ENCODE measurements at places on chromosomes 1 and 21.

GRCh38 chr1:196856053-196856452 is 31.8 kb upstream of the CFHR4 start:
- DNase-seq: no peak

DNA sequence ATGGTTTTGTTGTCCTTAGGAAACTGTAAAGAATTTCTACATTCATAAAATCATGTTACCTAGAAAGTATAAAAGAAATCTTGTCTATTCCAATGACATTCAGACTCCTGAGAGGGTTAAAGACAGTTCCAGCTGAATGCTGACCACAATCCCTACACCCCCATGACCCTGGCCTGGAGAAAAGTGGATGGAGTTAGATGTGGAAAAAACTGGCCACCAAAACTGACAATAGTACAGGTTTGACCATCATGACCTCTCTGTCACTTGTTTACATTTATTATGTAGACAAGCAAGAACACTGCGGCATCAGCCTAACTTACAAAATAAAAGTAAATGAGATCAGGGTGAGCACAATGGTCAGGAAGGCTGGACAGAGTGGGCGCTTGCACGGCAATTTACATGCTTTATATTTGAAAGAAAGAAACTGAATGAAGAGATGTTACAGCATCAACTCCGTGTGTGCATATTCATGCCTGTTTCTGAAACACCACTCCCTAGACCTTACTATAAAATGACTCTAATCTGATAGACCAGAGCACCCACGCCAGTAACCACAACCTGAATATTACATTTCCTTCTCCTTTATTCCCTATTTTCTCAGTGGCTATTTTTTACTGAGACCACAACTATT is 116.0 kb downstream of the ESRRG start:
- no peak for DNase-seq

- DNase-seq: no peak
These were observed 534.4 kb downstream of the MATN1 start for GRCh38 chr1:30188999-30189398.

GRCh38 chr1:68280286-68280685 is 48.0 kb upstream of the WLS start:
- no peak for DNase-seq

- DNase-seq: no peak
These were observed 111.8 kb upstream of the USH2A start for GRCh38 chr1:216535059-216535458.

DNA sequence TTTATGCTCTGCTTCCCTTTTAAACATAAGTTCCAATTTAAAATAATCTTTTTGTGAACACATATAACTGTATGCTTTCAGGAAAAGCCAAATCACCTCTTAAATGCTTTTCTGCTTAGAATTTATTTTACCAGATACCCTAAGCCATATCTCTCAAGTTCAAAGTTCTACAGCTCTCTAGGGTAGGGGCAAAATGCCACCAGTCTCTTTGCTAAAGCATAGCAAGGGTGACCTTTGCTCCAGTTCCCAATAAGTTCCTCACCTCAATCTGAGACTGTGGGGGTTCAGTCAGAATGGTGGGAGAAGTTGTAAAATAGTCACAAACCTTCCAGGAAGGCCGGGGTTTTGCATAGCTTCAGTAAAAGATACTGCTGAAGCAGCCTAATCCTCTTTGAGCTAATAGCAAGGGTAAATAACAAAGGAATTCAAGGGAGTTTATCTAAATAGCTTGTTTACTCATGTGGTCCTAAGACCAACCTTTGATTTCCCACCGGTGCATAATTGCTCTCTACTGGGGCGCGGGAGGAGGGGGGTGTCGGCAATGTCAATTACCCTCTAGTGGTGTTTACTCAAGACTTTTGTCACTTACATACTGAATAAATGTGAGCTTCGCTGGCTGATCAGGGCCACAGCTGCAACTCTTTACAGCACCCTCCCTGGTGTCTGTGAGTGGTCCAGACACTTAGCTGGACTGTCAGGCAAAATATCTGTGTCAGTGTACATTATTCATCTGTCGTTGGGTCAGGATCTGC is 1376.2 kb downstream of the NCAM2 start:
- DNase-seq: no peak

DNA sequence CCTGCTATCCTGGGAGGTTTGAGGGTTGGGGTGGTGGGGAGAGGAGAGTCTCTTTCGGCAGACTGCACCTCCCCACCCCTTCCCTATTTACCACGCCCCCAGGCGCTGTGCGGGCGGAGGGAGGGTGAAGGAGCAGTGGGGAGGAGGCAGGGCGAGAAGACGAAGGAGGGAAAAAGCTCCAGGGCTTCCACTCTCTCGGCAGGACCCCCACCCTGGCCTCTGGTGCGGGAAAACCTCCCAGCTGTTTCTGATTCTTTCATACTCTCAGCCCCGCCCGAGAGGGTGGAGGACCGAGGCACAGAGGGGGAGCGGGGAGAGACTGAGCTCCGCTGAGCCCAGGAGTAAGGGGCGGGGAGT is 866 bp upstream of the WNT2B start:
- DNase-seq: peak; percentile 56

DNA sequence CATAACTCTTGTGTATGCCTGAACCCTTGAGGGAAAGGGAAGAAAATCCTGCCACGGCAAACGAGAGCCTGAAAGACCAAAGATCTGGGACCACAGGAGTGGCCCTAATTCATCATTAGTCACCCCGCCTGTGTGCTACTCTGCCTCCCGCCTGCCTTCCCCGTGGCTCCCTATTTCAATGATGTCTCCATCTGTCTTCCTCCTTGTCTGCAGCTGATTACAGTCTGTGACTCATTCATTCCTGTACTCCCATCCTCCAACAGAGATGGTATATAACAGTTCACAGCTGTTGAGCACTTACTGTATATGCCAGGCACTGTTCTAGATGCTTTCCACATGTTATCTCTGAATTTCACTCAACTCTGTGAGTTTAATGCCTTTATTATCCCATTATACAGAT is 96.6 kb downstream of the SEC16B start:
- DNase-seq: no peak

DNA sequence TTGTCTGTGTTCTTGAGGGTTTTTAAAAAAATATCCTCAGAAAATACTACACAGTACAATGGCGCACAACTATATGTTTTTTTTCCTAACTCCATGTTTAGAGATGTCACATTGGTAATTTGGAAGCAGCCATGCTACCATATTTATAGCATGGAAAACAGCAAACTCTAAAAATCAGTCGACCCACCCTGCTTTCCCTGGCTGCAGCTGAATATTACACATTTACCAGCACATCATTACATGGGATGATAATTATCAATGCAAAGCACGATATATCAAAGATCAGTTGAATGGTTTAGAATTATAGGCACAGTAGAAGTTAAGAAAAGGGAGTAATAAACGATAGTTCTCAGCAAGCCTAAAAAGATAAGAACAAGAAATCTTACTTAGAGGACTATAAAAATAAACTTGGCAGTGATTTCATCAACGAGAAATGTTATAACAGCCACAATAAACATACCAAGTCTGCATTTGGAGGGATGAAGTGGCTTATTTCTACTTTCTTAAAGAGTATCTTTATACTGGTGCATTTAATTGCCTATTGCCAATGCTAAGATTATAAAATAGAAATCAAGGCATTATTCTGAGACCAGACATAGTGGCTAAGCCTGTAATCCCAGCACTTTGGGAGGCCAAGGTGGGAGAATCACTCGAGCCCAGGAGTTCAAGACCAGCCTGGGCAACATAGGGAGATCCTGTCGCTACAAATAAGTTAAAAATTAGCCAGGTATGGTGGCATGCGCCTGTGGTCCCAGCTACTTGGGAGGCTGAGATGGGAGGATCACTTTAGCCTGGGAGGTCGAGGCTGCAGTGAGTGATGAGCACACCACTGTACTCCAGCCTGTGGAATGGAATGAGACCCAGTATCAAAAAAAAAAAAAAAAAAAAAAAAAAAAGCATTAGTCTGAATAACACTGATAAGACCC is 43.4 kb downstream of the WDR64 start:
- DNase-seq: no peak

DNA sequence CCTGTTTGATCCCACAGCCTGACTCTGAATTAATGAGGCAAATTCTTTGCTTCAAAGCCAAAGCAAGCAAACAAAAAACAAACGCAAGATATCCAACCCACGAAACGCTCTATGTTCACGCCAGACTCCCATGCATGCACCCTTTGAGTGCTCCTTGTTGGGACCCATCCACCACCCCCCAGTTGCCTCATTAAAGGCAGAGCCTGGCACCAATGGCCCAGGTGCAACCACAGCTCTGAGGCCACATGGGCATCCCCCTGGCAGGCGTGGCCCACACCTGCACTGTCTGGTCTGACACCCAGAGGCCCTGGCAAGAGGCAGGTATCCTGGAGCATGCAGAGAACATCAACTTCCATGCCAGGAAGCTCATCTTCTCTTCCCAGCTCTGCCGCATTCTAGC is 1.1 kb upstream of the PADI4 start:
- no peak for DNase-seq

- DNase-seq: no peak
These were observed 11.6 kb downstream of the IFI6 start for GRCh38 chr1:27660300-27660835.

- DNase-seq: peak; percentile 84
These were observed at the start of gene SYDE2 for GRCh38 chr1:85200463-85201339. SYDE2 (minus strand) TSS chr1:85201016; CDS start chr1:85200996, 20 bp downstream.

DNA sequence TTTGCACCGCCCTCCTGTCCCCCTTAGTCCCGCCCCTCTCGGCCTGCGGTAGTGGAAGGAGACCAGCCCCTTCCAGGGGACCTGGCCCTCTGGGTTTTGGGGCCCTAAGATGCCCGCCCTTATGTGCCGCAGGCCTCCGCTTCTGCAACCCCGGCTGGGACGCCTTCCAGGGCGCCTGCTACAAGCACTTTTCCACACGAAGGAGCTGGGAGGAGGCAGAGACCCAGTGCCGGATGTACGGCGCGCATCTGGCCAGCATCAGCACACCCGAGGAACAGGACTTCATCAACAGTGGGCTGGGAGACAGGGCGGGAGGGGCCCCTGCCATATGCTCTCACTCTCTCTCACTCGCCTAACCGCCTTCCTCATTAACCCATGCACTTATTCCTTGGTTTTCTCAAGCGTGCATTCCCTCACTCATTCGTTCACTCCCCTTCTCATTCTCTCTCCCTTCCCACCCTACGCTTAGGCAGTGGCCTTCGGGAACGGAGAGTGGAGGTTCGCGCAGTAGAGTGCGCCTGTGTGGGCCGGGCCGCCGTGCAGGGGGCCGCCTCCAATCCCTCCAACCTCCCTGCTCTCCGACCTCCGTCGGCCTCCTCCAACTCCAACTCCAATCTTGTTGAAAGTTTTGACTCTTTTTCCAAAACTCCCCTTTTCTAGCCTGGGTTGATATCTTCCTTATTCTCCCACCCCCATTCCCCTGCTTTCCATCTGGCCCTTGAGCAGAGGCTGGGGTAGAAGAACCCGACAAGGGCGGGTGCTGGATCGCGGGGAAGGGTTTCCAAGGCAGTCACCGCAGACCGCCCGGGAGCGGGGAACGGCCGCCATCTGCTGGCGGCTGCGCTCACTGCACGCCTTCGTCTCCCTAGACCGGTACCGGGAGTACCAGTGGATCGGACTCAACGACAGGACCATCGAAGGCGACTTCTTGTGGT is 15.2 kb downstream of the BCAN start:
- peak; percentile 84 for DNase-seq

- DNase-seq: no peak
These were observed 43.6 kb downstream of the LRRN2 start for GRCh38 chr1:204641936-204642335.
